Osteocyte (in vitro differentiated cells): ENCODE measurements at places on chromosomes 2 and 18.
A peak's percentile ranks its signal among the peaks of the same experiment; 100 is the strongest.

- no peak for DNase-seq
Observed at GRCh38 chr2:109523536-109524361, 90.0 kb downstream of the SEPTIN10 start.

- no peak for DNase-seq
Observed at GRCh38 chr2:124081154-124081716, 56.1 kb downstream of the CNTNAP5 start.

- DNase-seq, result no peak
Observed at GRCh38 chr2:192957425-192957824, 762.7 kb upstream of the TMEFF2 start.

GRCh38 chr18:3180325-3180724, 39.4 kb downstream of the MYOM1 start:
- no peak for DNase-seq

GRCh38 chr18:73009691-73010090, 141.9 kb upstream of the NETO1 start:
- no peak for DNase-seq

- DNase-seq, result no peak
Observed at GRCh38 chr2:120675460-120676130, 60.1 kb upstream of the GLI2 start.

GRCh38 chr2:71347517-71347916, 15.9 kb downstream of the ZNF638 start:
- no peak for DNase-seq

DNA sequence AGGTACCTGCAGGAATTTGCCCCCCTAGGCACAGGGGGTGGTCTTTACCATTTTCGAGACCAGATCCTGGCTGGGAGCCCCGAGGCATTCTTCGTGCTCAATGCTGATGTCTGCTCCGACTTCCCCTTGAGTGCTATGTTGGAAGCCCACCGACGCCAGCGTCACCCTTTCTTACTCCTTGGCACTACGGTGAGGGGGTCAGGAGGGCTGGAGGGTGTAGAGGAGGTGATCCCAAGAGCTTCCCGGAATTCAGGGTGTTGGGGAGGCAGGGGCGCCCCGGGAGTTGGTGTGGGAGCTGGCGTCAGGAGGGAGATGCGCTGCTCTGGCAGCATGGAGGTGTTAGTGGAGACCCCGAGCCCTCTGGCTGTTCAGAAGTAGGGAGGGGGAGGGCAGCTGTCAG, 3.2 kb downstream of the GMPPA start:
- no peak for DNase-seq

GRCh38 chr2:137847443-137847842, 116.8 kb upstream of the HNMT start:
- no peak for DNase-seq

- no peak for DNase-seq
Observed at GRCh38 chr2:232871835-232872736, 2.0 kb downstream of the SNORC start.

GRCh38 chr2:224570328-224570993, 14.7 kb downstream of the CUL3 start:
- no peak for DNase-seq

DNA sequence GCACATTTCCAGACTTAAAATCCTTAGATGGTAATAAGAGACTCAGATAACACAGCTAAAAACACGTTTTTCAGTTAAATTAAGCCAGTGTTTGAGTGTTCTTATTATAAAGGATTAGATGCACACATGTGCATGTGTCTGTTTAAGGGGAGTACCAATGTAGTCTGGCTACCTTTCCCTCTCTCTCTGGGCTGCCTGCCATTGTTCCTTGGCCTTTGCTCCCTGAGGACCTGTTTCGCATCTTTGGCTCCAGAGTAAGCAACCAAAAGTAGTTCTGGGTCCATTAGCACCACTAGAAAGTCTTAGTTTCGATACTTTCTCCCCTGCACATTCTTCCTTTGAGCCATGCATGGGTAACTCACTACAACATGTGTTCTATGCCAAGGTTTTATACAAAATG, 228.3 kb downstream of the TPGS2 start:
- DNase-seq, result no peak

- DNase-seq, result peak; percentile 81
Observed at GRCh38 chr2:238489431-238489830, 62.7 kb downstream of the ASB1 start.

GRCh38 chr2:238846628-238847418, 1.1 kb upstream of the TWIST2 start:
- DNase-seq, result no peak

GRCh38 chr2:187313831-187314230, 134.2 kb downstream of the CALCRL start:
- no peak for DNase-seq

- no peak for DNase-seq
Observed at GRCh38 chr2:48233005-48233404, 296.9 kb upstream of the STON1 start.

DNA sequence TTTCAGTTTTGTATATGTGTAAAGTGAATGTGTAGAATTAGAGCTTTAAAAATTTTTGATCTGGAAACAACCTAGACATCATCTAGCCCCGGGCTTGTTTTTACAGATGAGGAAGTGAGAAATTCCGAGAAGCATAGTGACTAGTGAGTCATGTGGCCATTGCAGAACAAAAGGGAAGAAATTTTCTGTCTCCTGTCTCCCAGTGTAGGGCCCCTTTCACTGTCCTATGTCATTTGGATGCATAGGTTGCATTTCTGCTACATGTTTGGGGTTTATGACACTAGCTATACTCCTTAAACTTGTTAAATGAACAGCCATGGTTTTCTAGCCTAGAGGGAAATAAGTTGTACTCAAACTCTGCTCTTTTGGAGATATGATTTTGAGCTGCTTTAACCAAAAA, 84.6 kb downstream of the PLCL1 start:
- no peak for DNase-seq

DNA sequence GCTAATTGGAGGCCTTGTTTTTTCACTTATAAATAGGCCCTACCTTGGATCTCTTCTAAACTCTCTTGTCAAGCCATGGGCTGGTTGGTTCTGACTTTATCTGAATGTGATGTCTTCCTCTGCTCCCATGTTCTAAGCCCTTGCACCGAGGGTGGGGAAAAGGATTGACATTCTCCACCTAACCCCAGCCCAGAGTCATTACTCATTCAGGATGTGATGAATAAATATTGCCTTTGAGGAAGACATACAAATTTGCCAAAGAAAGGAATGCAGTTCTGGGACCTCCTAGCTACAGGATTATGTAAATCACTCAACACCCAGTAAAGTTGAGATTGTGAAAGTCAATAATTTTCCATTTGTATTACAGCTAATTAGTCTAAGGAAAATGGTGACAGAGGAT, 142.1 kb upstream of the LYPD6 start:
- DNase-seq, result no peak

- DNase-seq, result no peak
Observed at GRCh38 chr18:56097621-56098020, 509.6 kb upstream of the TCF4 start.

GRCh38 chr18:57785751-57786437, 17.2 kb downstream of the ATP8B1 start:
- no peak for DNase-seq
